Immature natural killer cell (primary cell): ENCODE measurements at places on chromosomes 13 and 19.

DNA sequence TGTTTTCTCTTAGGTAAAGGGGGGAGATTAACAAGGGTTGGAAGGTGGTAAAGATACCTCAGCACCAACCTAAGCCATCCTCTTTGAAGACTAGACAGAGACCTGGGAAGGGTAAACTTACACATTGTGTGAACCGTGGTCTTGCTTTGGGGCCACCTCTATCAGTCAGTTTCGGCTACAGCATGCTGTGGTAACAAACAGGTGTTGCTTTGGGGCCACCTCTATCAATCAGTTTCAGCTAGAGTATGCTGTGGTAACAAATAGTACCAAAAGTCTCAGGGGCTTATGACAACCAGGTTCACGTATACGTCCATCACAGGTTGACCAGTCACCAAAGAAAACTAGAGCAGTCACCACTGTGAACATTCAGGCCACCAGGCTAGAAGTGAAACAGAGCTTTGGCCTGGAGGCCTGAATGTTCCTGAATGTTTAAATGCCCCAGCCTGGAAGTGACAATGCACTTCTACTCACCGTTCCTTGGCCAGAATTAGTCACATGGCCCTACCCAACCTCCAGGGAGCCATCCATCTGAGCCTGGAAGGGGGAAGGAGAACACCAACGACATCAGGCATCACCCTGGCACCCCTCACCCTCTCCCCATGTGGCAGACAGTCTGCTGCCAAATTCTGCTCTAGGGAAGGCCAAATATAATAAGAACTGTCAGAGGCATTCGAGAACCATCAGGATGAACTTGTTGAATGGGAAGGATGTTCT is 3.8 kb downstream of the FXYD7 start:
- H3K4me1 ChIP-seq: peaks cover 12% of the 10 kb centered on the region
- H3K36me3 ChIP-seq: no peaks in the 10 kb centered on the region
- no peak overlapping the region for H3K27ac ChIP-seq
- peaks cover 1% of the 10 kb centered on the region for H3K27me3 ChIP-seq
- no peak for DNase-seq

- H3K4me1 ChIP-seq: no peaks in the 10 kb centered on the region
- H3K4me3 ChIP-seq: no peak overlapping the region
- DNase-seq: no peak
- no peak overlapping the region for H3K27ac ChIP-seq
Measured at GRCh38 chr13:60662595-60662994, 265.6 kb downstream of the TDRD3 start.

GRCh38 chr13:33490461-33491327 is 205.1 kb upstream of the STARD13 start:
- no peak overlapping the region for H3K4me3 ChIP-seq

DNA sequence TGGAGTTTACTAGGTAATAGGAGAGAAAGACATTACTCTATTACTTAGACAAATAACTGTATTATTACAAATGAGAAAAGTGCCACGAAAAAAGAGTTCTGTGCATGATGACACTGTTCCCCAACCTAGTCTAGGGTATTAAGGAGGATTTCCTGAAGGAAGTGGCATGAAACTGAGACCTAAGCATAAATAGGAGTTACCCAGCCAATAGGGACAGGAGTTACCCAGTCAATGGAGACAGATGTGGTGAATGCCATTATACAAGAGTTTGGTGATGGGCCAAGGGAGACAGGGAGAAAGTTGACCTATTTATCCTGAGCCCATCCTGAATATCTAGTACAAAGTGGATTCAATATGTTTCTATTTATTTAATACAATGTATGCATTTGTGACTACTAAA is 65.4 kb downstream of the KL start:
- no peak overlapping the region for H3K27ac ChIP-seq
- H3K4me3 ChIP-seq: no peak overlapping the region
- H3K27me3 ChIP-seq: peaks cover 4% of the 10 kb centered on the region
- DNase-seq: no peak
- no peaks in the 10 kb centered on the region for H3K4me1 ChIP-seq

DNA sequence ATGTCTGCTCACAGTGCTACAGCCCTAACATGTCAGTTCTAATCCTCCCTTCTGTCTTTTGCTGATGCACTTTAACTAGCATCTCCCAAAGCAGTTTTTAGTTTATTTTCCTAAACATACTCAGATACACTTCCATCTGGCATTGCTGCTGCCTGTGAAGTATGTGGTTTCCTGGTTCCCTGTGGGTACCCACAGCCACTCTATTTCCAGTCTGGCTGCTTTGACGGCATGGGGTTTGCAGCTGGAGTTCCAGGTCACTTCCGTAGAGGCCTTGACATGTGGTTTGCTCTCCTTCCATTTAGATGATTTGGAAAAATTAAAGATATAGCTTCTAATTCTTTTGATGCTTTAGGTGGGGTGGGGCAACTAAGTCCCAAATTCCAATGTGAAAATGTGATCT is 375.5 kb downstream of the PCDH20 start:
- H3K27ac ChIP-seq: no peak overlapping the region
- H3K4me1 ChIP-seq: no peaks in the 10 kb centered on the region
- H3K27me3 ChIP-seq: no peaks in the 10 kb centered on the region
- H3K4me3 ChIP-seq: no peak overlapping the region
- no peak for DNase-seq
- no peaks in the 10 kb centered on the region for H3K36me3 ChIP-seq

DNA sequence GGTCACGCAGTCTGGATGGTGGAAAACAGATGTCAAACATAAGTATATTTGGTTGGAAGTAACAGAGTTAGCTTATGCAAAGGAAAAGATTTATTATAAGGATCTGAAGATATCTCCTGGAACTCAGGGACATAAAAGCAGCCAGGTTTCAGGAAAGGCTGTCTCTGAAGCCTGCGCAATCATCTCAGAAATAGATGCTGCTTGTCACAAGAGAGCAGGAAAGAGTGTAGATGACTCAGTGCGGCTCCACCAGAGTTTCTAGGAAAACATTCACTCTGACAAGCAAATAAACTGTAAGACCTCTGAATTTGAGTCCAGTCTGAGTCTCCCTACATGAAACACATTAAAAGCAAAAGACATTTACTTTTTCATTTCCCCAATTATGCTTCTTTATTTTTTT is 220.4 kb upstream of the HTR2A start:
- no peaks in the 10 kb centered on the region for H3K27me3 ChIP-seq
- no peak for DNase-seq
- no peaks in the 10 kb centered on the region for H3K36me3 ChIP-seq
- H3K4me1 ChIP-seq: no peaks in the 10 kb centered on the region

GRCh38 chr19:44539236-44539826 is 9.9 kb upstream of the CEACAM20 start:
- no peaks in the 10 kb centered on the region for H3K36me3 ChIP-seq
- no peak overlapping the region for H3K4me3 ChIP-seq
- H3K27me3 ChIP-seq: peaks cover 9% of the 10 kb centered on the region
- no peaks in the 10 kb centered on the region for H3K4me1 ChIP-seq
- DNase-seq: no peak

- no peak overlapping the region for H3K4me3 ChIP-seq
- H3K27ac ChIP-seq: no peak overlapping the region
- peaks cover 22% of the 10 kb centered on the region for H3K36me3 ChIP-seq
- H3K27me3 ChIP-seq: no peaks in the 10 kb centered on the region
- peaks cover 15% of the 10 kb centered on the region for H3K4me1 ChIP-seq
Measured at GRCh38 chr13:100645382-100645781, 29.2 kb downstream of the TMTC4 start.

DNA sequence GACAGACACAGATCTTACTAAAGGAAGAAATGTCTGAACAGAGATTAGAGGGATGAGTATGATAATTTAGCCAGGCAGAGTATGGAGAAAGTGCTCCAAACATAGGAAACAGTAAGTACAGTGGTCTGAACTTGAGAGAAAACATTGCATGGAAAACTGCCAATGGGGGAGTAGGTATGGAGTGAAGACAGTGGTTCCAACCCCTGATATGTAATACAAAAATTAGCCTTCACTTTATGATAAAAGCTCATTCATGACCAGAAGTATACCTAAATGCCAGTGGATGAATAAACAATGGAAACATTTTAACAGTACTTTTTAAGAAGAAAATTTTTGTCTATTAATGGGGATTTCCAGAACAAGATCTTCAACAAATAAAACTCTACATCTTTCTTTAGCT is 334.0 kb downstream of the DIAPH3 start:
- H3K4me1 ChIP-seq: no peaks in the 10 kb centered on the region
- no peaks in the 10 kb centered on the region for H3K36me3 ChIP-seq
- no peaks in the 10 kb centered on the region for H3K27me3 ChIP-seq
- DNase-seq: no peak

- H3K4me3 ChIP-seq: no peak overlapping the region
- peaks cover 1% of the 10 kb centered on the region for H3K27me3 ChIP-seq
- H3K27ac ChIP-seq: no peak overlapping the region
- H3K4me1 ChIP-seq: no peaks in the 10 kb centered on the region
- DNase-seq: no peak
Measured at GRCh38 chr13:106942563-106942962, 374.6 kb upstream of the ARGLU1 start.

DNA sequence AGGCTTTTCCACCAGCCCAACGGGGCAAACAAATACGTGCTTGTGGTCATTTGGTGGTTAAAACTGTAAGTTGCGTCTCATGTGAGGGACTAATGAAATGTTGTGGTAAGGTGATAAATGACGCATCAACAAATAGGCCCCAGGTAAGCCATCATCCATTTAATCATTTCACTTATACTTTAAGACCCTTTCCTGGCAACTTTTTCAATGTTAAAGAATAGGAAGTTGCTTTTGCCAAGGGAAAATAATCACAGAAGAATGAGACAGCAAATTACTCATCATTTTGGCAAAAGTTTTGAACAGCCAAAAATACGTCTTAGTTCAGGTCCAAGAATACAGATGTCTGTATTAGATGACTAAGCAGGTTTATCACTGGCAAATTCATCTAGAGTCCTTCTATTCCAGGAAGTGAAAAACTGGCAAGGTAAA is 660.4 kb downstream of the SLITRK1 start:
- H3K27ac ChIP-seq: no peak overlapping the region
- no peaks in the 10 kb centered on the region for H3K4me1 ChIP-seq
- no peak overlapping the region for H3K4me3 ChIP-seq
- no peaks in the 10 kb centered on the region for H3K27me3 ChIP-seq
- DNase-seq: no peak

- DNase-seq: no peak
- H3K4me3 ChIP-seq: peak within 1 kb of the TSS; percentile 92
- peak within 1 kb of the TSS; percentile 100 for H3K27ac ChIP-seq
Measured at GRCh38 chr19:1941146-1942077, at the start of gene CSNK1G2. Gene CSNK1G2 (plus strand): TSS chr19:1941172. CDS start chr19:1969773, 28,601 bp downstream.

- H3K4me3 ChIP-seq: no peak overlapping the region
- peaks cover 2% of the 10 kb centered on the region for H3K4me1 ChIP-seq
- no peak overlapping the region for H3K27ac ChIP-seq
- no peak for DNase-seq
- H3K36me3 ChIP-seq: no peaks in the 10 kb centered on the region
- peaks cover 4% of the 10 kb centered on the region for H3K27me3 ChIP-seq
Measured at GRCh38 chr13:75507027-75508001, 25.3 kb upstream of the TBC1D4 start.

DNA sequence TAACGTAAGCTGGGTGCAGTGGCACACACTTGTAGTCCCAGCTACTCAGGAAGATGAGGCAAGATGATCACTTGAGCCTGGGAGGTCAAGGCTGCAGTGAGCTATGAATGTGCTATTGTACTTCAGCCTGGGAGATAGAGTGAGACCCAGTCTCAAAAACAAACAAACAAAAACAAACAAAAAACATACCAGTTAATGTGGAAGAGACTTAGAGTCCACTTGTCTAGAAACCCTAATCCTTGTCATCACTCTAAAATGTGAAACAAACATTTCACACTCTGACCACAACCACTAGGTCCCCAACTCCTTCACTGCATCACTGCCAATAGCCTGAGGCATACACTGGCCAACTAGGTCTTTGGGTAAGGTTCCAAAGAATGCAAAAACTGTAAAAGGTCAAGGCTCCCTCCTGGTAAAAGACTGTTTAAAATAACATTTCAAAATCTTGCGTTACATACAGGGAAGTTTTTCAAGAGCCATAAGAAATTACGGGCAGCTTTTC is 28.6 kb upstream of the CYP2B6 start:
- no peak for DNase-seq
- no peaks in the 10 kb centered on the region for H3K27me3 ChIP-seq
- peaks cover 18% of the 10 kb centered on the region for H3K4me1 ChIP-seq

GRCh38 chr13:44435142-44435918 is 61.7 kb downstream of the SERP2 start:
- H3K27ac ChIP-seq: peak overlapping the region; percentile 92
- H3K27me3 ChIP-seq: peaks cover 2% of the 10 kb centered on the region
- no peaks in the 10 kb centered on the region for H3K36me3 ChIP-seq
- DNase-seq: peak; percentile 84
- H3K4me3 ChIP-seq: peak overlapping the region; percentile 96
- H3K4me1 ChIP-seq: peaks cover 26% of the 10 kb centered on the region

DNA sequence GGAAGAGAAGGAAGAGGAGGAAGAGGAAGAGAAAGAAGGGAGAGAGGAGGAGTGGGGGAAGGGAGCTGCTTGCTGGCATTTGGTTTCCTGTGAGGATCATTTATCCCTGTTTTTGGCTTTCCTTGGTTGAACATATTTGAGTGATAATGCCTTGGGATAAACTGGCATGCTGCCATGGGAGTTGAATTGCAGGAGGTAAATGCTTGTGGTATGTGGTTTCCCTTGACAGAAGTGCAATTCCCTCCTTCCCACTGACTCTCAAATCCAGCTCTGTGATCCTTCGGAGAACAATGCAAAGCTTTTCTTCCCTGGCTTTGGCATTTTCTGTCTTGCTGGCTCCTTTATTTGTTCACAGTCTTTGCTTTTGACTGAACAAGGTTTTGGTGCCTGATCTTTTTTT is 27.2 kb upstream of the CBY2 start:
- H3K36me3 ChIP-seq: no peaks in the 10 kb centered on the region
- DNase-seq: no peak
- H3K27ac ChIP-seq: no peak overlapping the region
- H3K4me3 ChIP-seq: no peak overlapping the region
- H3K4me1 ChIP-seq: no peaks in the 10 kb centered on the region

GRCh38 chr13:52048516-52048915 is 24.0 kb downstream of the UTP14C start:
- no peak overlapping the region for H3K27ac ChIP-seq
- DNase-seq: no peak
- H3K27me3 ChIP-seq: peaks cover 1% of the 10 kb centered on the region
- H3K36me3 ChIP-seq: peaks cover 17% of the 10 kb centered on the region
- H3K4me1 ChIP-seq: no peaks in the 10 kb centered on the region

- H3K4me1 ChIP-seq: peaks cover 36% of the 10 kb centered on the region
- H3K27me3 ChIP-seq: peaks cover 8% of the 10 kb centered on the region
- peak overlapping the region; percentile 97 for H3K27ac ChIP-seq
- DNase-seq: no peak
Measured at GRCh38 chr19:11435833-11436313, 438 bp downstream of the PRKCSH start.
